ENCODE measurements at places on chromosomes 16 and 17. TPM values are rescaled to one million over a fixed set of nuclear protein-coding genes. Genes with fewer than 3 reads are reported as not detected.
A peak's percentile ranks its signal among the peaks of the same experiment; 100 is the strongest.

- no peak for DNase-seq
These were observed 628 bp downstream of the GABARAPL2 start for GRCh38 chr16:75566758-75567255.

DNA sequence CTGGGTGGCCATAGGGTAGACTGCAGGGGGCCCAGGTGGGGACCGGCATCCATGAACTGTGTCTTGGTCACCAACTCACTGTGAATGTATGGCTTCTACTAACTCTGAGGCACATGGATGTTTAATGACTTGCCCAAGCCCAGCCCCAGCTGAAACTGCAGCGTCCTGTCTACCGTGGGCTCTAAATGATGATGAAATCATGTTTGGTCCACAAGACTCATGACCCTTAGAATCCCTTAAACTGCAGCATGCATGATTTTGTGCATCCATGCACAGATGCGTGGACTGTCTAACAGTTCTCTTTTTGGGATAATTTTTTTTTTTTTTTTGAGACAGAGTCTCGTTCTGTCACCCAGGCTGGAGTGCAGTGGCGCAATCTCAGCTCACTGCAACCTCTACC lies 32.4 kb upstream of the CREBBP start:
- no peak for DNase-seq

DNA sequence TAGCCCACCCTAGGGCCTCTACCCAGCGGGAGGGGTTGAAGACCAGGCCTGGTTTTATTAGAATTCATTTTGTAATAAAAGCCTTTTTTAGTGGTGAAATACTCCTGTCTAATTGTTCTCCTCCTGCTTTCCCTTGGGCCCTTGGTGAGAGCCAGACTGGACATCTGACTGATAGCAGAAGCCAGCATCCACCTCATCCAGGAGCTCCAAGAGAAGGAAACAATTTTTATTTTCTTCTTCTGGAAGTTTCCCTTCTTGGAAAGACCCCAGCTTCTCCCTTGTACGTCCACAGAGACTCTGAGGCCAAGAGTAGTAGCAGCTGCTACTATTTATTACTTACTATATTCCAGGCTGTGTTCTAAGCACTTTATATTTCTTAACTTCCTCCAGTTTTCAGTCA lies 4.0 kb upstream of the PHKG2 start:
- DNase-seq: no peak

DNA sequence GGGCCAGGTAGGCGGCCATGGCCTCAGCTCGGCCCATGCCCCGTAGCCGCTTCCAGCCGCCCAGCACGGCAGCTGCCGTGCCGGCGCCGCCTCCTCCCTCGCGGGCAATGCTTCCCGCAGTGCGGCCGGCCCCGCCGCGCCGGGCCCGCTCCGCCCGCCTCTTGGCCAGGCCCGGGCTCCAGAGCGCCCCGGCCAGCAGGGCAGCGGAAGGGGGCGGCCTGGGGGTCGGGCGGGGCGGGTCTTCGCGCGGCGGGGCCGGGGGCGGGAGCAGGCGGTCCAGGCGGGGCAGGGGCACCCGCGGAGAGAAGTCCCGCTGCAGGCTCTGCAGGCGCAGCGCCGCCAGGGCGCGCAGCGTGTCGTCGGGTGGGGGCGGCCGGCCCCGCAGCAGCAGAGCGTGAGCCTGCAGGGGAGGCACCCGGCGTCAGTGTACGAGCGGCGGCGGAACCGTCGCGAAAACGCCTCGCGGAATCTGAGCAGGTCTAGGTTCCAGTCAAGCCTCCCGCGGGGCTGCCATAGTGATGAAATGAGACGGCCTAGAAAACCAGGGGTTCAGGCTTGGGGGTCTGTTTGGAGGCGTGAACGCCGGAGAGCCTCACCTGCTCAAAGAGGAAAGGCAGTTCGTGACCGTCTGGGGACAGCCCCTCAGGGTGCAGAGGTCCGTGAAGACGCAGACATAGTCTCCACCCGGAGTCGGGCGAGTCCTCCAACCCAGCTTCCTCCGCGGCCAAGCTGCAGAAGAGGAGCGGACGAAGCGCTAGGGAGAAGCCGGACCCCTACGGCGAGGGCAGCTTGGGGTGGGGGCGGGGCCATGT lies 6.6 kb downstream of the PLEKHH3 start:
- no peak for DNase-seq

- peak; percentile 73 for DNase-seq
These were observed 39.6 kb downstream of the TK2 start for GRCh38 chr16:66510298-66510697.

GRCh38 chr16:54177052-54177861 lies 109.3 kb downstream of the IRX3 start:
- DNase-seq: no peak

DNA sequence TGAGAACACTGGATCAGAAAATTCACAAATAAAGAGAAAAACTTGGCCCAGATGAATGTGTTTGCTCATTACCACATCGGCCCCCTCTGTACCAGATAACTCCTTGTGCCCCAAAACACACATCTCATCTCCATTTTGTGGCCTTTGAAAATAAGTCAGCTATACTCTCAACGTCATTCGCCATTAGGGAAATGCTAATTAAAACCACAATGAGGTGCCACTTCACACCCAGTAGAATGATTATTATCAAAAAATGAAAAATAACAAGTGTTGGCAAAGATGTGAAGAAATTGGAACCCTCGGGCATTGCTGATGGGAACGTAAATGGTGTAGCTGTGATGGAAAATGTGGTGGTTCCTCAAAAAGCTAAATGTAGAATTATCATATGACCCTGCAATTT lies 34.6 kb upstream of the AKTIP start:
- DNase-seq: no peak

The KRTAP17-1 gene
- total RNA-seq: not detected

DNA sequence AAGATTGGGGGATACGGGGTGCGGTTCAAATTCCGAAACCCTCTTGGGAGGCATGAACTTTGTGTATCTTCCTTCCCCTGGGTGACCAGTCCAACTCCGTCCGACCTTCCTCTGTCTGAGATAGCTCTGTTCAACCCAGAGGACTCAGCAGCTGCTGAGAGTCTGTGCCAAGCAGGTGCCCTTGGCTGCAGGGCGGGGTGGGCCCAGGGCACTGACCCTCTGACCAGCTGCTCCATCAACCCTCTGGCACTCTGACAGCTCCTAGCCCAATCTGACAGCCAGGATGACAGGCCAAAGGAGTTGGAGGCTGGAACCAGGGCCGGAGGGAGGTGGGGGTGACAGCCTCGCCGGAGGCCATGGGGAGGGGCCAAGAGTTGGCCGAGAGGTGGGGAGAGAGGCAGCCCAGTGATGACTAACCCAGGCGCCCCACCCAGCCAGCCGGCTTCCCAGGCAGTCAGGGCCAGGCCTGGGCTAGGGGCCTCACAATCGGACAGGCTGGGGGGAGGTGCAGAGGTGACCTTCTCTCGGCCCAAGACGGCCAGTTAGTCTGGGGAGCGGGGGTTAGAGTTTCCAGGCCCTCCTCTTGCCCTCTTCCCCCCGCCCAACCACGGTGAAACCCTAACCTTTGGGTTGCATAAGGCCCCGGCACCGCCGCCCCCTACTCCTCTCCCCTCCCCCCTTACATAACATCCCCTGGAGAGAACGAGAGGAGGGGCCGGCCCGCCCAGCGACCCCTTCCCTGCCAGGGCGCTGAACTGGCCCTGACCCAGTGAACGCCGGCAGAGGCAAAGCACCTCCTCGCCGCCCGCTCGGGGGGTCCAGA lies 5.0 kb upstream of the TLCD2 start:
- DNase-seq: peak; percentile 97

DNA sequence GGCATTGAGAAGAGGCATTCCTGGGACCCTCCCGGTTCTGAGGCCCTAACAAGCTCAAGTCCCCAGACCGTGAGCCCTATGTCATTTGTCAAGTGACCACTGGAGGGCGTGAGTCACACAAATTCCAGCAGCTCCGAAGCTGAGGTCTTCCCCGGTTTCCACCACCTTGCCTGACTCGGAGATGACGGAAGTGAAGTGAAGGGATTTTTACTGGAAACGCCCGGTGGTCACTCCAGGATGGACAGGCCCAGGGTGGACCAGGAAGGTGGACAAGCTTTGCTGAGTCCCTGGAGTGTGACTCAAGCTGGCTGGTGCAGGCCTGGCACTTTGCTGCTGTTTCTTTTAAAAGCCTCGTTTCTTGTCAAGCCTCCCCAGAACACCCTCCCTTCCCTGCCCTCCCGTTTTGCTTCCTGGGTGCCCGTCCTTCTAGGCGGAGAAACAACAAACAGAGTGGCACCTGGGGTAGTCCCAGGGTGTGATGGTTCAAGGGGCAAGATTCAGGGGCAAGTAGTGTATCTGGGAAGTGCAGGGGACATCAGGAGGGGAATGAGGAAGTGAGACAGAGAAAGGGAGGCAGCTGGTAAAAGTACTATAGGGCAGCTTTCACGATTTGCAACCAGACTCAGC lies 5.3 kb upstream of the NOS2 start:
- no peak for DNase-seq

DNA sequence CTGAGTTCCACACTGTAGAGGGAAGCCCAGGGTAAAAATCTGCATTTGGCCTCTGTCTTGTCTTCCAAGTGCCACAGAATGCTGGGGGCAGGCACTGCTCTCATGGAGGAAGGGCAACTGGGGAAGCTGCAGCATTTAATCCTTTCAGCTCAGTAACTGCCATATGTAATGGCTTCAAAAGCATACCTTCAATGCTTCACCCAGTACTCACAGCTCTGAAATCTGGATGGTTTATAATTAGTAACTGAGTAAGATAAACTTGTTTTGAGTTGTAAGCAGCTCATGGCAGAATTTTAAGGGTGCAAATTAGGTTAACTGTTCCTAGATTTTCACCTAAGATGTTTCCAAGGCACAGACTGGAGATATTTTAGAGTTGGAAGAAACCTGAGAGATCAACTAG lies 24.5 kb downstream of the PMP22 start:
- DNase-seq: no peak

DNA sequence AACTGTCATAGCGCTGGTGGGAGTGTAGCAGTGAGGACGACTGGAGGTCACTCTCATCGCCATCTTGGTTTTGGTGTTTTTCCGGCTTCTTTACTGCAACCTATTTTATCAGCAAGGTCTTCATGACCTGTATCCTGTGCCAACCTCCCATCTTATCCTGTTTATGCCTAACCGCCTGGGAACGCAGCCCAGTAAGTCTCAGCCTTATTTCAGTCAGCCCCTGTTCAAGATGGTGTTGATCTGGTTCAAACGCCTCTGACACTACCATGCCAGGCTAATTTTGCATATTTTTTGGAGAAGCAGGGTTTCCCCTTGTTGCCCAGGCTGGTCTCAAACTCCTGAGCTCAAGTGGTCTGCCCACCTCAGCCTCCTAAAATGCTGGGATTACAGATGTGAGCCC lies 179.8 kb upstream of the HSBP1 start:
- DNase-seq: no peak

- peak; percentile 69 for DNase-seq
These were observed 9.3 kb upstream of the RNF135 start for GRCh38 chr17:30961209-30962188.

DNA sequence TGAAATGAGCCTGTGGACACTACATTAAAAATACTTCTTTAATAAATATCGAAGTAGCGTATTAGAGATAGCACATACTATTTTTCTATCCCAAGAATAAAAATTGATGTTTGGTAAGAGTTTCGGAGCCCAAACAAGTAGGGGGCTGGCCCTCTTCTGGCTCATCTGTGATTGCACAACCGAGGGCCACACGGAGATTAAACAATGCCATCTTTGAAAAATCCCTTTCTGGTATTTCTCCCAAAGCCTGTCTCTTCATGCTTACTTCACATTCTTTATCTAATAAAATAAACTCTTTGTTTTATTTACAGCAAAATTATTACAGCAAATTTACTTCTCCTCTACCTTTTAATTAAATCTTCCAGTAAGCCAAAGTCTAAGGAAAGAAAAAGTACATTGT lies 9.6 kb upstream of the MYH11 start:
- DNase-seq: no peak

The RNF112 gene
- 3.9 TPM for total RNA-seq

The ATP2C2 gene
- 0.67 TPM for total RNA-seq

The GH2 gene
- not detected for total RNA-seq

- DNase-seq: no peak
These were observed 328.4 kb downstream of the MAF start for GRCh38 chr16:79272141-79272577.

GRCh38 chr17:65433592-65433991 lies 127.9 kb downstream of the AXIN2 start:
- no peak for DNase-seq

DNA sequence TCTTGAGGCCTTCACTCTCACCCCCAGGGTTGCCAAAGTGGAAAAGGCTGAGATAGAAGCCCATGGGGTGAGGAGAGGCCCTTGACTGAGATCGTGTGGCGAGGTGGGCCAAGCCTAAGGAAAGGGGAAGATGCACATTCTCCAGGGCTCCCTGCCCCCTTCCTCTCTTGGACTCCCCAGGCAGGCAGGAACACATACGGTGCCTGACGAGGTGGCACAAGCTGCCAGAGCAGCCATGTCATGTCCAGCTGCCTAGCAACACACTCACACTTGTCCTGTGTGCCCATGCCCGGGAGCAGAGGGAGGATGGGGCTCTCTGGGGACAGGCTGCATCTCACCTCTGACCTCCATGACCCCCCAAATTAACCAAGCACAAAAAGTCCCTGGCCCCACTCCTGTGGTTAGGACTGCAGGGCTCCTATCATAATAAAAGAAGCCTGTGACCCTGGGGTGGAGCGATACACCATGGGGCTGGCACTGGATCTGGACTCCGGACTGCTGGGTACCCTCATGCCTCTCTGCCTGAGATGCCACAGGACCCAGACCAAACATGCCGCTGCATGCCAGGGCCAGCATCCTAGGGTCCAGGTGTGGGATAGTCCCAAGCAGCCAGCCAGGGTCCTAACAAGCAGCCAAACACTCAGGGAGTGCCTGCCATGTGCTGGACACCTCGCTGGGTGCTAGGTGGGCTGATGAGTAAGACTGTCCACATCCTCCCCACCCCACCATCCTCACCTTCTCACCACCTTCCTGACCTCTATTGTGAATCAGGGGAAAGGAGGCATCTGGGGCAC lies 2.6 kb downstream of the GIT1 start:
- DNase-seq: no peak

The SPATA32 gene
- not detected for total RNA-seq

- DNase-seq: no peak
These were observed 113.0 kb upstream of the CIBAR2 start for GRCh38 chr16:85225257-85225656.

The SLC6A2 gene
- total RNA-seq: 0.64 TPM

The RUNDC3A gene
- 0.13 TPM for total RNA-seq

- DNase-seq: no peak
These were observed 9.8 kb upstream of the TNFSF12 start for GRCh38 chr17:7538891-7539545.

DNA sequence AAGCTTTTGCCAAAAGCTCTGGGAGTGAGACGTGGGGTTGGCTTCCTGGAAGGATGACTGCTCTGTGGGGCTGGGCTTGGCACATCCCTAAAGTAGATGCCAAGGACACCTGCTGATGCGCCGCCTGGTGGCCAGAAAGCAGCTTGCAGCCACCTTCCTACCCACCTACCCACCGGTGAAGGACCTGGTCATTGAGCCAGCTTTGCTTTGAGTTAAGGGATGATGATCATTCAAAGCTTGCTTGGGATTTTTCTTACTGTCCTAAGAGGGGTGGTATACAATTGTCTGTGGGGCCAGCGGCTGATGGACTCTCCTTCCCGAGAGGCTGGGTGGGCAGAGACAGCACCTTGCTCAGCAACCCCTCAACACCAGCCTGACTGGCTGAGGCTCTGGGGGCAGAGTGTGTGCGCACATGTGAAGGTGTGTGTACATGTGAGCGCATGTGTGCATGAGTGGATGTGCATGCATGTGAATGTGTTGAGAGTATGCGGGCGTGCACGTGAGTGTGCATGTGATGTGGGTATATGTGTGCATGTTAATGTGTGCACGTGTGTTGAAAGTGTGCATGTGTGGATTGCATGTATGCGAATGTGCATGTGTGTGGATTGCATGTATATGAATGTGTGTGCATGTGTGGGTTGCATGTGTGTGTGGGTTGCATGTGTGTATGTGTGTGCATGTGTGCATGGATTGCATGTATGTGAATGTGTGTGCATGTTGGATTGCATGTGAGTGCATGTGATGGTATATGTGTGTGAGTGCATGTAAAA lies 18.6 kb downstream of the C1QTNF1 start:
- DNase-seq: peak; percentile 89
